GM23248 (cell line): ENCODE measurements at places on chromosomes 6 and 20.
A peak's percentile ranks its signal among the peaks of the same experiment; 100 is the strongest.

- DNase-seq: peak; percentile 39
These were observed 23.7 kb upstream of the MAP3K4 start for GRCh38 chr6:160967833-160968232.

DNA sequence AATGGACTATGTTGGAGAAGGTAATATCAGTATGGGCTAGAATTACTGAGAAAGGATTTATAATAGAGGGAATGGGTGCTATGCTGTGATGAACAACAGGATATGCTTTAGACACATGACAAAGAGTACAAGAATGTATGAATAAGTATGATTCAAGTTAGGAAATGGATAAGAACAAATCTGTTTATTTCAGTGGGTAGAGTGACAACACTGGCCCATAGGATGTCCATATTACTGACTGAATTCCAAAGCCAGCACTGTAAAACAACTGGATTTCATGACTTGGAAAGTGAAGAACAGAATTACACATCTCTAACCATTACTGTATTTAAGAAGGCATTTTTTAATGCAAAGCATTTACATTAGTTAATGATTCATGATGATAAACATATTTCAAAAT lies 35.9 kb downstream of the EPM2A start:
- DNase-seq: peak; percentile 72

DNA sequence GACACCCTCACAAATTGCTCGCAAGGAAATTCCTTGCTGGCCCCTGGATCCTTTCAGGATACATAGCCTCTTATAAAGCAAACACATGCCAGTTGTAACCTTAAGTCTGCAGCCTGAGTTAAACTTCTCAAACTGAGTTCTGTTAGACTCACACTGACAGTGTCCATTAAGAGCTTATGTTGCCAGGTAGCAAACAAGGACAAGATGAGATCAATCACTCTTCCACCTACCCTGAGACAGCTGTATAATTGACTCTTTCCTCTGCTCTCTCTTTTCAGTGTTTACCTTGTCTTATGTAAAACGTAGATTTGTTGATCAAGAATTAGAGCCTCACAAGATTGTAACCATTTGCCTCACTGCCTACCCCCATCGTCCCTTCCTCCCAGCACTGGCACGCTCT lies 359.8 kb downstream of the EPM2A start:
- no peak for DNase-seq

DNA sequence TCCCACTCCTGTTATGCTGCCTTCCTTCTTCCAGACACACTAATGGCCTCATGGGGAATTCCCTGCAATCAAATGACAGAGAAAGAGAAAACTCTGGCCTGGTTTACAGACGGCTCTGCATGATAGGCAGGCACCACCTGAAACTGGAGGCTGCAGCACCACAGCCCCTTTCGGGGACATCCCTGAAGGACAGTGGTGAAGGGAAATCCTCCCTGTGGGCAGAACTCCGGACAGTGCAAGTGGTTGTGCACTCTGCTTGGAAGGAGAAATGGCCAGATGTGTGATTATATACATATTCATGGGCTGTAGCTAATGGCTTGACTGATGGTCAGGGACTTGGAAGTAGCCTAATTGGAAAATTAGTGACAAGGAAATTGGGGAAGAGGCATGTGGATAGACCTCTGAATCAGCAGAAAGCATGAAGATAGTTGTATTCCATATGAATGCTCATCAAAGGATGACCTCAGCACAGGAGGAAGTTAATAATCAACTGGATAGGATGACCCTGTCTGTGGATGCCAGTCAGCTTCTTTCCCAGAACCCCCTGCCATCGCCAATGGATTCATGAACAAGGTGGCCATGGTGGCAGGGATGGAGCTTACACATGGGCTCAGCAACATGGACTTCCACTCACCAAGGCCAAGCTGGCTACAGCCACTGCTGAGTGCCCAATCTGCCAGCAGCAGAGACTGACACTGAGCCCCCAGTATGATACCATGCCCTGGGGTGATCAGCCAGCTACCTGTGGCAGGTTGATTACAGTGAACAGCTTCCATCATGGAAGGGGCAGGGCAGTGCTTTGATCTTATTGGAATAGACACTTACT lies 44.5 kb upstream of the VSX1 start:
- no peak for DNase-seq

GRCh38 chr6:145621776-145622175 lies 113.5 kb downstream of the EPM2A start:
- no peak for DNase-seq

DNA sequence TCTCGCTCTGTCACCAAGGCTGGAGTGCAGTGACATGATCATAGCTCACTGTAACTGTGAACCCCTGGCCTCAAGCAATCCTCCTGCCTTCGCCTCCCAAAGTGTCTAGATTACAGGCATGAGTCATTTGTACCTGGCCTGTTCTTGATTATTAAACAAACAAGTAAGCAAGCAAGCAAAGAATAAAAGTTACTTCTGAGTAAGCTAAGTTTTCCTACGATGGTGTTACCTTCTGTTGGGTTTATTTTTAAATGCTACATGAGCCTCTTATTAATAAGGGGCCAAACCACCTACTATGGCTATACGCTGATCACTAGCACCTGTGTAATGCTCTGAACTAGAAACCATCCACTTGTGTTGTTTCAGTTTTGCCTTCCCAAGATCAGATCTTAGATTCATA lies 50.8 kb downstream of the IL22RA2 start:
- no peak for DNase-seq

DNA sequence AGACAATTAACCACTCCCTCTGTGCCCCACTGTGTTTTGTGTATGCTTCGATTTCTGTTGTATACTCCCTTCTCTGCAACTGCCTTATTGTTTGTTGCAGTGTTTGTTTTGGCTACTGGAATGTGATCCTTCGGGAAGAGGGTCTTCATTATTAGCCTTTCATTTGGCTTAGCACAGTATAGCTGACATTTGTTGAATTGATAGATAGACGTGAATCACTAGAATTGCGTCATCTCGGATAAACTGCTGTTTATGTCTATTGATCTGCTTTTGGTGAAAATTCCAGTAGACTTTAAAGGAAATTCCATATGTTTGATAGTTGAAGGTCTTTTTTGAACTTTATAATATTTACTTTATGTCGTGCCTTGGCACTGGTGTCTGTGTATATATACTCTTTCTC lies 189.9 kb upstream of the EYA4 start:
- no peak for DNase-seq
